Smooth muscle cell of the umbilical artery (primary cell): ENCODE measurements at places on chromosomes 7 and 10. TPM values are rescaled to one million over a fixed set of nuclear protein-coding genes. Genes with fewer than 3 reads are reported as not detected.

Gene ACTR3C
- 1.2 TPM in 2 replicates for total RNA-seq

Gene LEP
- not detected in 2 replicates for total RNA-seq

Gene SEMA3A
- 18.1 and 28.1 TPM in 2 replicates for total RNA-seq

Gene ACBD7
- 0.28 and 0.30 TPM in 2 replicates for total RNA-seq

Gene AGR2
- not detected in 2 replicates for total RNA-seq

Gene CPN1
- not detected in 2 replicates for total RNA-seq

Gene ZNF239
- 7.1 and 10.2 TPM in 2 replicates for total RNA-seq

Gene FAM221A
- total RNA-seq = 1.2 and 2.0 TPM in 2 replicates

Gene DENND2A
- under 0.01 and 0.05 TPM in 2 replicates for total RNA-seq

Gene CRHR2
- not detected in 2 replicates for total RNA-seq

Gene DGKI
- 15.5 and 18.7 TPM in 2 replicates for total RNA-seq

Gene CYP2E1
- 0.60 and 0.89 TPM in 2 replicates for total RNA-seq

Gene CLDN3
- total RNA-seq = not detected in 2 replicates

Gene GRM3
- not detected in 2 replicates for total RNA-seq

Gene NKX1-2
- not detected in 2 replicates for total RNA-seq

Gene CD36
- 1.2 TPM in 2 replicates for total RNA-seq

Gene SFMBT2
- under 0.01 and 0.14 TPM in 2 replicates for total RNA-seq

Gene PKD2L1
- not detected in 2 replicates for total RNA-seq

Gene SMO
- total RNA-seq = 20.0 and 28.8 TPM in 2 replicates

Gene ADAM12
- 360 and 389 TPM in 2 replicates for total RNA-seq

Gene UPK3BL1
- total RNA-seq = 1.8 and 11.1 TPM in 2 replicates

Gene TAS2R3
- 1.2 and 2.5 TPM in 2 replicates for total RNA-seq

Gene GPR15LG
- total RNA-seq = not detected in 2 replicates

Gene C7orf57
- total RNA-seq = not detected in 2 replicates

Gene EIF4EBP2
- total RNA-seq = 43.9 and 63.6 TPM in 2 replicates

Gene TNS3
- total RNA-seq = 78.2 and 113 TPM in 2 replicates

Gene CUBN
- 0.89 and 4.8 TPM in 2 replicates for total RNA-seq

Gene R3HCC1L
- total RNA-seq = 14.3 and 16.7 TPM in 2 replicates

Gene HERC4
- total RNA-seq = 86.1 and 123 TPM in 2 replicates

Gene SORCS1
- total RNA-seq = under 0.01 TPM in 1 of 2 replicates, not detected in the other

Gene INSYN2A
- 0.30 and 0.78 TPM in 2 replicates for total RNA-seq

Gene CNTNAP2
- 0.46 and 3.6 TPM in 2 replicates for total RNA-seq

Gene CFAP46
- total RNA-seq = 1.2 and 2.2 TPM in 2 replicates

Gene TECPR1
- 24.6 and 45.5 TPM in 2 replicates for total RNA-seq

Gene OGDHL
- 0.14 and 0.59 TPM in 2 replicates for total RNA-seq

Gene PITX3
- total RNA-seq = not detected in 2 replicates

Gene MSS51
- 2.1 and 2.7 TPM in 2 replicates for total RNA-seq

Gene FXYD4
- total RNA-seq = not detected in 2 replicates

Gene ZNF679
- total RNA-seq = not detected in 2 replicates

Gene SEMA3E
- total RNA-seq = under 0.01 and 0.18 TPM in 2 replicates

Gene IGFBP1
- not detected in 2 replicates for total RNA-seq

Gene PIP
- not detected in 2 replicates for total RNA-seq

Gene GRM8
- not detected in 2 replicates for total RNA-seq

Gene CDC14C
- not detected in 2 replicates for total RNA-seq

Gene EVX1
- 0.09 TPM in 1 of 2 replicates, not detected in the other for total RNA-seq

Gene SDK1
- total RNA-seq = 0.30 and 0.46 TPM in 2 replicates

Gene SNX10
- 0.30 and 0.32 TPM in 2 replicates for total RNA-seq

Gene TMEM176B
- total RNA-seq = not detected in 2 replicates

Gene LRRC17
- total RNA-seq = 28.2 and 69.2 TPM in 2 replicates
